ELR (cell line): ENCODE measurements at places on chromosomes 5 and 9.

- DNase-seq: no peak
Measured at GRCh38 chr5:127355337-127355736, 64.7 kb downstream of the MEGF10 start.

DNA sequence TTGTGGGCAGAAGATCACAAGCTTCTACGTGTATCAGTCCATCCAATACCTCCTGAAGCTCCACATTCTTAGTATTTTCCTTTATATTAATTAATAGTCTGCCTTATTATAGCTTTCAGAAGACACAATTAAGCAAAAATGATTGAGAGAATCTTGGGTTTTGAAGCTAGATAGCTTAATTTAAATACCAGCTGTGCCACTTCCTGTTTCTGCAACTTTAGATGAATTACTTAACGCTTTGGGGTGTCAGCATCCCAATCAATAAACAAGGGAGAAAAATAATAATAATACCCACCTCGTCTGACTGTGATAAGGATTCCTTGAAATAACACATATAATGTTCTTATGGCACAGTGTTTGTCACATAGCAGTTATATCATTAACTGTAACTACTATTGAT, 44.7 kb upstream of the HTR4 start:
- no peak for DNase-seq

- DNase-seq: no peak
Measured at GRCh38 chr9:89845321-89845720, 240.5 kb downstream of the GADD45G start.

GRCh38 chr9:91943478-91944470, 6.3 kb downstream of the ROR2 start:
- DNase-seq: no peak

- DNase-seq: no peak
Measured at GRCh38 chr5:122264610-122265009, 47.4 kb upstream of the SNCAIP start.
